ENCODE measurements at places on chromosomes 4 and X. TPM values are rescaled to one million over a fixed set of nuclear protein-coding genes. Genes with fewer than 3 reads are reported as not detected.

GRCh38 chrX:20066968-20067708, 49.6 kb downstream of the MAP7D2 start:
- no peak overlapping the region for H3K4me3 ChIP-seq

DNA sequence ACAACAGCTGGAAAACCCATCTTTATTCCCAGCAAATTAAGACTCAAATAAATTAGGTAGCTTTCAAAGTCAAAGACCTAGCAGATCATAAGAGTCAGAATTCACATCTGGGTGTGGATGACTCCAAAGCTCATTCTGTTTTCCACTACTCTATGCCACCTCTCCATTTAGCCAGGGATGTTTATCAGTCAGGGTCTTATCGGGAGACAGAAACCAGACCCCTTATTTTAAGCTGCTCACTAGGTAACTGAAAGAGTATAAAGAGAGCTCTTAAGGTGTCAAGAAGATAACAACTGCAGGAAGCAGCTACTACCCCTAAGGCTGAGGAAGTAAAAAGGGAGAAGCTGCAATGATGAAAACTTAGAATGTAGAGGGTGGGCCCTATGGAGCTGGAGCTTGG, 333.7 kb upstream of the KLF3 start:
- no peak overlapping the region for H3K27ac ChIP-seq
- no peak for DNase-seq
- no peaks in the 10 kb centered on the region for H3K36me3 ChIP-seq
- H3K4me1 ChIP-seq: peaks cover 5% of the 10 kb centered on the region
- H3K27me3 ChIP-seq: no peaks in the 10 kb centered on the region

DNA sequence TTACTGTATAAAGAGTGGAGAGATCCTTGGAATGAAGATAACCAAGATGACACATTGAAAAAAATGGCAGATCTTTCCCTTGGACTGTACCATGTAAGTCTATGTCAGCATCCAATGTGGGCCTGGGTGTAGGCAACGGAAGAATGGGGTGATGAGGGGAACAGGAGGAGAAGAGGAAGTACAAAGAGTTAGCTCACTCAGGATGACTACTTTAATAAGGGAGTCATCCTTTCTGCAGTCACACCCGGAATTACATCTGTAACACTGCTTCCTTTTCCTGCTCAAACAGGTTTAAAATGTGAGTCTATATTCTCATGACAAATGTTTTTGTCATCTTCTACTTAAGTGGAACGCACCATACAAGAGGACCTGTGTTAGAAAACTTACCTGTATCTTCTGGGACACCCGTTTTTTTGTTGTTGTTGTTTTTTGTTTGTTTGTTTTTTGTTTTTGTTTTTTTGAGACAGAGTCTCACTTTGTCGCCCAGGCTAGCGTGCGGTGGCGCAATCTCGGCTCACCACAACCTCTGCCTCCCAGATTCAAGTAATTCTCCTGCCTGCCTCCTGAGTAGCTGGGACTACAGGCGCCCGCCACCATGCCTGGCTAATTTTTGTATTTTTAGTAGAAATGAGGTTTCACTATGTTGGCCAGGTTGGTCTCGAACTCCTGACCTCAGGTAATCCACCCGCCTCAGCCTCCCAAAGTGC, 18.0 kb downstream of the HPSE start:
- no peak overlapping the region for H3K27ac ChIP-seq
- no peaks in the 10 kb centered on the region for H3K4me1 ChIP-seq
- no peak for DNase-seq
- H3K36me3 ChIP-seq: no peaks in the 10 kb centered on the region

DNA sequence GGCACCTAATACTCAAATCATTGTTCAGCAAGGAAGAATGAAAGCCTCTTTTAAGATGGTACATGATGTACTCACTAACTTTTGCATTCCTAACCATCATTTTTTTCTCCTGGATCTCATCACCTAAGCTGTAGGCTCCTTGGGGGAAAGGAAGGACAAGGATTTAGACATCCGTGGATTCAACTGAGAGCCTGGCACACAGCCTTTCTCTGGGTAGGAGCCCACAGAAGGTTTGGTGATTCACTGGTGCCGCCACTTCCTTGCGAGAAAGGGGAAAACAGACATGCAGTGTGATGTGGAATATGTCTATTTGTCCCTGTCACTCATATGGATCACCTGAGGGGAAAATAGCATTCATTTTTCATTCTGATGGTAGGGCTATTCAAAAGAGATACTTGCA, 147.3 kb downstream of the PCDH7 start:
- no peaks in the 10 kb centered on the region for H3K27me3 ChIP-seq
- no peak overlapping the region for H3K27ac ChIP-seq
- H3K4me1 ChIP-seq: no peaks in the 10 kb centered on the region

DNA sequence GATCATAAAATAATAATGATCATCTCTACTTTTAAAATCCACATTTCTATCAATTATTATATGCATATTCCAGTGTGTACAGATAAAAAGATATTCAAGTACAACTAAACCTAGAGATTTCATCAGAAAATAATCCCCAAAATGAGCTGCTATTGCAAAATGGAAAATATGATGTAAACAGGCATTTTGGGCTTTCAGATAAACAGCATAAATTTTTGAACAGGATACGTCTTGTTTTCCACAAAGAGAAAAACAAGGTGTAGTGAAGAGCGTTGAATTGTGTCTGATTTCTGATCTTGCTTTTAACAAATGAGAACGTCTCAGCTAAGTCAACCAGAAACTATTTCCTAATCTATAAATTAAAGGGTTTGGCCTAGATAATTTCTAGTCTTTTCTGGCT, 349.6 kb upstream of the FTHL17 start:
- no peaks in the 10 kb centered on the region for H3K27me3 ChIP-seq
- no peak for DNase-seq
- H3K27ac ChIP-seq: no peak overlapping the region
- no peak overlapping the region for H3K4me3 ChIP-seq
- no peaks in the 10 kb centered on the region for H3K36me3 ChIP-seq

- H3K4me1 ChIP-seq: peaks cover 27% of the 10 kb centered on the region
- H3K36me3 ChIP-seq: peaks cover 11% of the 10 kb centered on the region
- no peak overlapping the region for H3K4me3 ChIP-seq
- DNase-seq: no peak
Measured at GRCh38 chr4:153471698-153472093, 5.5 kb downstream of the TMEM131L start.

DNA sequence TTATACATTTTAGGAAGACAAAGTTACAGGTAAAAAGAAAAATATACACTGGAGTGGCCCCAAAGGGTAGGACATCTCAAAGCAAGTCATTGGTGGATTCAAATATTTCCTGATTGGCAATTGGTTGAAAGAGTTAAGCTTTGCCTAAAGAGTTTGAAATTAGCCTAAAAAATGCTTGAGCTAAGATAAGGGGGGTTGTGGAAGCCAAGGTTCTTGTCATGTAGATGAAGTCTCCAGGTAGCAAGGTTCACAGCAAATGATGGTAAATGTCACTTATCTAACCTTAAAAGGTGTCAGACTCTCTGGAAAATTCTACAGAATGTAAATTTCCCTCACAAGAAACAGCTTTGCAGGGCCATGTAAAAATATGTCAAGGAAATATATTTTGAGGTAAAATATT, 596.7 kb downstream of the FAT4 start:
- H3K4me1 ChIP-seq: no peaks in the 10 kb centered on the region
- no peak for DNase-seq
- no peaks in the 10 kb centered on the region for H3K27me3 ChIP-seq
- H3K4me3 ChIP-seq: no peak overlapping the region
- H3K36me3 ChIP-seq: no peaks in the 10 kb centered on the region
- H3K27ac ChIP-seq: no peak overlapping the region

DNA sequence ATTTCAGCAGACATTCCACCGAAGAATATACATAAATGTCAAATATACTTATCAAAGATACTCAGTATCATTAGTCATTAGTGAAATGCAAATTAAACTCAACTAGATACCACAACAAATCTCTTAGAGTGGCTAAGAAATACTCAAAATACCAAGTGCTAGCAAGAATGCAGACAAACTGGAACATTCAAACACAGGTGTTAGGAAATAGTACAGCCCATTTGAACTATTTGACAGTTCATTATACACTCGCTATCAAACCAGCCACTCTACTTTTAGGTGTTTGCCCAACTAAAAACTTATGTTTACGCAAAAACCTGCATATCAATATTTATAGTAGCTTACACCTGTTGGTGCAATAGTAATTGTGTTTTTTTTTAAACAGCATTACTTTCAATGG, 8.8 kb downstream of the ADAM29 start:
- no peaks in the 10 kb centered on the region for H3K36me3 ChIP-seq
- H3K4me3 ChIP-seq: no peak overlapping the region
- H3K27me3 ChIP-seq: no peaks in the 10 kb centered on the region
- DNase-seq: no peak

DNA sequence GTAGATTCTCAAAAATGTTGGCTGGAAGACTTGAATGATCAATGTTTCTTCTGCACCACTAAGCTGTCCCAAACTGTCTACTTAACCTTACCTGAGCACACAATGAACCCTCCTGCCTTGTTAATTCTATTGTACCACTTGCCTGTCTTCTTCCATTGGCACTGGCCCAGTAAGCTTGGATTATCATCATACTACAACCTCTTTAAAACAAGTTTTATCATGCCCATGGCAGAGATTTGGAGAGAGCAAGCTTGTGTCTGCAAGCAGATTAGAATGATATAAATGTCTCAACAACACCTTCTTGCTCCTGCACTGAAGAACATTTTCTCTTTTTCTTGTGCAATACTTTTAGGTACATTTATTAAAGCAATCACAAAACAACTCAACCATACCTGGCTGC, 74.0 kb upstream of the VMA21 start:
- DNase-seq: no peak
- H3K4me3 ChIP-seq: no peak overlapping the region
- H3K27me3 ChIP-seq: no peaks in the 10 kb centered on the region

GRCh38 chr4:76024065-76024464, 768 bp upstream of the CXCL10 start:
- no peaks in the 10 kb centered on the region for H3K36me3 ChIP-seq
- no peak overlapping the region for H3K27ac ChIP-seq
- H3K27me3 ChIP-seq: no peaks in the 10 kb centered on the region
- H3K4me1 ChIP-seq: peaks cover 13% of the 10 kb centered on the region

DNA sequence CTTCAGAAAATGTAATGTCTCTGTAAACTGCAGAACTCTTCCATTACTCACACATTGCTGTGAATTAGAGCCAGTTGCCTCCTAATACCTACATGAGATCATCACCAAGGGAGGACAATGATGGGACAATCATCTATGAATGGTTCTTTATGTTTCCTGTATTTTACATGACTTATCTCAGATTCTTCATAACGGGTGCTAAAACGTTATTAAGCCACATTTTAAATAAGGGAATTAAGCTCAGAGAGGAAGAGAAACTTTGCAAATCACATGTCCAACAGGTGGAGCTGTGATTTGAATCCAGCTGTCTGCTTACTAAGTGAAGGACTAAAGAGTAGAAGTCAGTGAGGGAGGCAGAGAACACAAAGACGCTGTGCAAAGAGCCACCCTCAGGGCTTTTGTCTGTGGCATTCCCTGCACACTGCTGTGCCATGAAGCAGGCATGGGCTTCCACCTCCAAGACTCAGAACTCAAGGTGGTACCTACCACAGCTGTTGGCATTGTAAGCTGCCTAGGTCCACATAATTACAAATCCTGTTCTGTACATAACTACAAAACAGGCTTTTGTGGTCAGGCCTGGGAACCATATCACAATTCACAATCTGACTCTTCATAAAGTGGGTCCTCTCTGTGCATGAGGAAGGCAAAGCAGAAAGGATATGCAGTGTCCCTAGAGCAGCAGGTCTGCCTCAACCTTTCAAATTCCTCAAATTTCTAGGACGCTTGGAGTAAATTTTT, 12.8 kb downstream of the TBC1D9 start:
- H3K27me3 ChIP-seq: no peaks in the 10 kb centered on the region
- H3K27ac ChIP-seq: no peak overlapping the region

The GNRHR gene
- not detected for total RNA-seq

- no peaks in the 10 kb centered on the region for H3K27me3 ChIP-seq
- H3K36me3 ChIP-seq: no peaks in the 10 kb centered on the region
- no peak for DNase-seq
- H3K4me3 ChIP-seq: no peak overlapping the region
- H3K27ac ChIP-seq: no peak overlapping the region
- no peaks in the 10 kb centered on the region for H3K4me1 ChIP-seq
Measured at GRCh38 chrX:13498238-13498637, 71.2 kb upstream of the EGFL6 start.

DNA sequence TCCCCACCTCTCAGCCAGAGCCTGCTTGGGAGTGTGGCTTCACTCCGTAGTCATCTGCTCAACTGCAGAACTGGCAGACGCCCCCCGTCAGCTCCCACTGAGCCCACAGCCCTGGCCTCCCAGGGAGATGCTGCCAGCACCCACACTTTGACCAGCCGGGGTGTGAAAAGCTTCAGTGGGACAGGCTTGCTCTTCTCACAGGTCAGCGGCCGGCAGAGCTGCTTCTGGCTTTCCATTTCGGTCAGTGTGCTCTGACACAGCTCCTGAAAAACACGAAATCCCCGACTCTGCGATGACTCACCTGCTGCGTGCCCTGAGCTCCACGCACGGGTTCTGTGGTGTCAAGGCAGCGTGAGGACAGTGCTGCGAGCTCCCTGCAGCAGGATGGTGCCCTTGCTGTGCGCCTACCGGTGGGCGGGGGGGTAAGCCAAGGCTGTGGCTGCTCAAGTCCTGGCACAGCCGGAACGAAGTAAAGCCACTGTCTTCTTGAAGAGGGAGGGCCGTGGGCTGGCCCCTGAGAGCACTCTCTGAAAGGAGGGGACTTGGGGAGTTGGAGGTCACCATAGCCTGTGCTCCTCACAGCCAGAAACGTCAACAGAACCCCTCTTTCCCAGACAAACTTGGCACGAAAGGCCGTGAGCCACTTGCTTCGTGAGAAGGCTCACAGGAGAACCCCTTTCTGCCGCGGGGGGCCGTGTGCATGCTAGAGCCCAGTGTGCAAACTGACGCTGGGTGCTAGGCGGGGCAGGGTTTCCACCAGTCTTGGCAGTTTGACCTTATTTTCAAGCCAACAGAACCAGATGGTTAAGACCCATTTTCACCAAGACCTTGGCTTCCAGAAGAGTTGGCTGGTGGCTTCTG, 23.6 kb downstream of the NOP14 start:
- H3K4me1 ChIP-seq: peaks cover 35% of the 10 kb centered on the region
- peak; percentile 77 for DNase-seq
- peaks cover 71% of the 10 kb centered on the region for H3K36me3 ChIP-seq
- no peak overlapping the region for H3K4me3 ChIP-seq

DNA sequence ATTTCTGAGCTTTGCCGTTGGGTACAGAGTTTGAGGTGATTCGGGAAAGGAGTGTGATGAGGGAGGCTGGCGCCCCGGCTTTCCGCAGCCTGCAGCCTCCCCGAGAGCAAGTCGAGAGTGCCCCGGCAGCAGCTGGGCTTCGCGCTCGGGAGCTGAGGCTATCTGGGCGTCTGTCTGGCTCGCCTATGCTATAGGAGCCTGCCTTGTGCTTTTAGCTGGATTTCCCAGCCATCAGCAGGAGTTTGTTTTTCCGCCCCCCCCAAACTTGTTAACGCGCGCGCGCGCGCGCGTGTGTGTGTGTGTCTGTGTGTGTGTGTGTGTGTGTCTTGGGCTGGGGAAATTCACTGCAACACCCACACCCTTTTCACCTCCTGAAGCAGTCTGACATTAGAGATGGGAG, 765 bp upstream of the DGKK start:
- H3K4me3 ChIP-seq: no peak overlapping the region
- no peak for DNase-seq
- no peaks in the 10 kb centered on the region for H3K36me3 ChIP-seq
- H3K4me1 ChIP-seq: peaks cover 15% of the 10 kb centered on the region

The VCX2 gene
- total RNA-seq: not detected

GRCh38 chr4:71186566-71187403, 152.0 kb upstream of the SLC4A4 start:
- peaks cover 26% of the 10 kb centered on the region for H3K27me3 ChIP-seq
- H3K36me3 ChIP-seq: no peaks in the 10 kb centered on the region
- H3K4me1 ChIP-seq: peaks cover 16% of the 10 kb centered on the region
- H3K4me3 ChIP-seq: peak overlapping the region; percentile 77
